ENCODE measurements at places on chromosomes 16 and 17. TPM values are rescaled to one million over a fixed set of nuclear protein-coding genes. Genes with fewer than 3 reads are reported as not detected.
A peak's percentile ranks its signal among the peaks of the same experiment; 100 is the strongest.

The KLHL10 gene
- 0.19 TPM for total RNA-seq

The AMFR gene
- total RNA-seq, result 45.1 TPM

The VAMP2 gene
- total RNA-seq, result 28.4 TPM

GRCh38 chr16:84569382-84569987 is 48.4 kb downstream of the COTL1 start:
- DNase-seq, result no peak

GRCh38 chr16:66342294-66342900 is 24.1 kb upstream of the CDH5 start:
- DNase-seq, result peak; percentile 10

- no peak for DNase-seq
These were observed 22.9 kb downstream of the DHRS7C start for GRCh38 chr17:9768381-9768934.

GRCh38 chr17:67718325-67718941 is 697 bp downstream of the NOL11 start:
- DNase-seq, result no peak

- no peak for DNase-seq
These were observed 26.5 kb downstream of the PDIA2 start for GRCh38 chr16:309476-309875.

- DNase-seq, result peak; percentile 84
These were observed at the start of gene OR1F1 for GRCh38 chr16:3187798-3188674. Gene OR1F1 (plus strand): TSS chr16:3188204.

- DNase-seq, result no peak
These were observed 1.3 kb upstream of the DNAH2 start for GRCh38 chr17:7715936-7716886.

GRCh38 chr17:71764505-71764904 is 356.3 kb upstream of the SOX9 start:
- DNase-seq, result no peak

DNA sequence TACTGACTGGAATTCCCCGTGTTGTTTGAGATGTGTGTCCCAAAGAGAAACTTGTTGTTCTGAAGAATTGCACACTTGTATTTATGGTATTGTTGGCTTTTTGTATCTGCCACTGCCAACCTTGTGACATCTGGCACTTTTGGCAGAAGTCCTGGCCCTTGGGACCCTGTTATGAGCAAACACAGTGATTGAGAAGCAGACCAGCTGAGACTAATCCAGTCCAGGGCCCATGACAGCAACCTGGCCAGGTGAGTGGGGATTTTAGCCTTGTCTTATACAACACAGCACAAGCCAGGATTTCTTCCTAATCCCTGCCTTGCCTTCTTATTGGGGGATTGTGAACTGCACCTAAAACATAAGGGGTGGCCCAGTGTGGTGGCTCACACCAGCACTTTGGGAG is 80.0 kb downstream of the NTN1 start:
- DNase-seq, result no peak

DNA sequence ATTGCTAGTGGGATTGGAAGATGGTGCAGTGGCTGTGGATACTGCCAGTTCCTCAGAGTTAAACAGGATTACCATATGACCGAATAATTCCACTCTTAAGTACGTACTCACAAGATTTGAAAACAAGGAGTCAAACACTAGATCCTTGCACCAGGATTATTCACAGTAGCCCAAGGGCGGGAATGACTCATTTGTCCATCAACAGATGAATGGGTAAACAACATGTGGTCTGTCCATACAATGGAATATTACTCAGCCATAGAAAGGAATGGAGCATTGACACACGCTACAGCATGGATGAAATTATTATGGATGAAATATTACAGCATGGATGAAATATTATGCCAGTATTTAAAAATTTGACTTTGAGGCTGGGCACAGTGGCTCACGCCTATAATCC is 9.1 kb upstream of the MAPK8IP3 start:
- DNase-seq, result no peak

- peak; percentile 3 for DNase-seq
These were observed 129.3 kb upstream of the AXIN2 start for GRCh38 chr17:65690626-65691310.

DNA sequence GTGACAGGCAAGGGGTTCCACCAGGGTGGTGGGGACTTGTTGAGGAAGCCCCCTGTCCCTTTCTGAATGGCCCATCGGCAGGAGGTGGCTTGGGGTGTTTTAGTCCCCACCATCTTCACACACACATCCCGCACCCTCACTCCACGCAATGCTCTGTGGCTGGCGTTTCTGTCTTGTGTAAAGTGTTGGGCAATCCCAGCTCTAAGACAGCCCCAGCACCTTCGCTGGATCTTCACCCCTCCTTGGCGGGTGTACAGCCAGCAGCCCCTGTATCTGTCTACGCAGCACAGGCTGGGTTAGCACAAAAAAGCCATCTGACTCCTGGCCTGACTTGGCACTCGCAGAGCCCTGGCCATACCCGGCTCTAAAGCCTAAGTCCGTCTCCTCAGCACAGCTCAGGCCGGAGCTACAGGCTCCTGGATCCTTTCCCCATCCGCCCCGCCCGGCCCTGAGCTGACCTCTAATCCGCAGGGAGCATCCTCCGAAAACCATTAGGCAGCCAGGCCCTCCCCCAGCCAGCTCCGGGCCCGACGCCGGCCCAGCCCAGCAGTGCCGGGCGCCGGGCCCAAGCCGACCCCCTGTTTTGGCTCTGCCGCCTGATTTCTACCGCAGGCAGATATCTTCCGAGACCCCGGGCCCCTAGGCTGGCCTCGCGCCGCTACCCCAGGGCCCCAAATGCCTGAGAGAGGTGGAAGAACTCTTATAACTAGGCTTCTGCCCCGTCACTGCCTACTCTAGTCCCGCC is 42.4 kb upstream of the TAC4 start:
- DNase-seq, result no peak

DNA sequence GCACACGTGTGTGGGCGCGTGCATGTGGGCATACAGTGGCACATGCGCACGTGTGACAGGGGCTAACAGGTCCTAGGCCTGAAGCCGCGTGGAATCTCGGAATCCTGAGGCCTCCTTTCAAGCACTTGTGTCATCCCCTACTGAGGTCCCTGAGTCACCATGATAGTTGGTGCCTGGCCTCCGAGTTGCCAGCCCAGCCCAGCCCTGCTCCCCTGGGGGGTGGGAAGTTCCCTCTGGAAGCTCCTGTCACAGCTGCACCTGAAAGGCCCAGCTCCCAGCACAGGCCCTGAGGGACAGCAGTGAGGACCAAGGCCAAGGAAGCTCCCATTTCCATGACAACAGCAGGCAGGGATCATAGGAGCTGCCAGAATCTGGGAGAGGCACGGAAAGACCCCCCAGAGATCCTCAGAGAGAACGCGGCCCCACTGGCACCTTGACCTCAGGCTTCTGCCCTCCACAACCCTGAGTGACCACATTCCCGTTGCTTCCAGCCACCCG is 35.4 kb upstream of the ENPP7 start:
- DNase-seq, result no peak

Measured in activated naive CD8-positive, alpha-beta T cell treated with anti-CD3 and anti-CD28 coated beads for 36 hours (primary cell).